ENCODE measurements at places on chromosomes 5 and 9.

DNA sequence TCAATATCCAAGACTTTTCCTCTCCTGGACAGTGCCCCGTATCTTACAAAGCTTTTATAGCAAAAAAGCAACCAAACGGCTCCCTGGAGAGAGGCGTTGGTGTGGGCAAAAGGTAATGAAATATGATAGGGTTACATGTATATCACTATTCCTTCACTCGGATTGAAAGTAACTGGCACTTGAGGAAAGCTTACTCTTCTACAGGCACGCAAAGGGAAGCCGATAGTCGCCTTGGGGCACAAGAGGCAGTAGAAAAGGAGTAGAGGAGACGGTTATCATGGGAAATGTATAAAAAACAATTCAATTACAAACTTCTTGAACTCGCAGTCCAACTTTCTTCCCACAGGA lies 1.1 kb downstream of the DIAPH1 start:
- no peak for DNase-seq

DNA sequence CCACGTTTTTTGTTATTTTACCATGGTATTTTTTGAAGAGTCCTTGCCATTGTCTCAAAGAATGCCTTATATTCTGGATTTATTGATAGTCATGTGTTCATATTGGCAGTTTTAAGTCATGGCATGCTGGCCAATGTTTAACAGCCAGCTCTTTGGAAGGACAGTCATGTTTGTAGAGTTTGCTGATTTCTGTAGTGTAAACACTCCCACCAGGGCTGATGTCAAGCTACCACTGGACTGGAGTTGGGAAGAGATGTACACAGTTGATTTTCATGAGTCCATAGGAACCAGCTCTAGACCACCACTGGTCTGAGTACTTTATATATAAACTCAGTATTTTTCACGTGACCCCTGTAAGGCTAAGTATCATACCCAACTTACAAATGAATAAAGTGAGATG lies 125.2 kb upstream of the DHFR start:
- DNase-seq: no peak

- DNase-seq: no peak
Observed at GRCh38 chr5:159459951-159460538, 129.8 kb upstream of the IL12B start.

GRCh38 chr9:114359801-114360200 lies 28.0 kb downstream of the AKNA start:
- DNase-seq: no peak

DNA sequence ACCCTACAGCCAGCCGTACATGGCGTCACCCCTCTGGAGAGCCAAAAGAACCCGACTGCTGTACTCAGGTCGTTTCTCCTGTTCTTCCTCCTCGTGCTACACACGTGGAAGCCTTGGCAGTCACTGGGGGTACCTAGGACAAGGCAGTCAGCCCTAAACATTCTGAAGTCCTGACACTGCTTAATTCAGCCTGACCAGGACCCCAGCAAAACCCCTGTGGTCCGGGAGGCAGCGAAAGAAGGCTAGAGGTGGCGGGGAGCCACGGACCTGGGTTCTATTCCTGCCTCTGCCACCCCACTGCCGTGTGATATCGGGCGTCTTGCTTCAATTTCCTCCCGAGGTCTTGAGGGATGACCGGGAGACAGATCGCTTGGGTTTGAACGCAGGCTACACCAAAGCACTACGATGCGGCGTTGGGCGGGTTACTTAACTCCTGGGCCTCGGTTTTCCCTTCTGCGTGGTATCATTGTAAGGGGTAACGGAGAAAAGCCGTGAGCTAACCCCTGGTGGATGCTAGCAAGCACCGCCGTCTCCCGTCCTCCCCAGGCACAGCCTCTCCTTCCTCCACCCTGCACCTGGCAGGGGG lies 429 bp upstream of the ARL10 start:
- no peak for DNase-seq

- peak; percentile 63 for DNase-seq
Observed at GRCh38 chr5:132495667-132496190, 5.2 kb upstream of the IRF1 start.

- DNase-seq: no peak
Observed at GRCh38 chr9:133029994-133030316, 842 bp upstream of the GTF3C5 start.

DNA sequence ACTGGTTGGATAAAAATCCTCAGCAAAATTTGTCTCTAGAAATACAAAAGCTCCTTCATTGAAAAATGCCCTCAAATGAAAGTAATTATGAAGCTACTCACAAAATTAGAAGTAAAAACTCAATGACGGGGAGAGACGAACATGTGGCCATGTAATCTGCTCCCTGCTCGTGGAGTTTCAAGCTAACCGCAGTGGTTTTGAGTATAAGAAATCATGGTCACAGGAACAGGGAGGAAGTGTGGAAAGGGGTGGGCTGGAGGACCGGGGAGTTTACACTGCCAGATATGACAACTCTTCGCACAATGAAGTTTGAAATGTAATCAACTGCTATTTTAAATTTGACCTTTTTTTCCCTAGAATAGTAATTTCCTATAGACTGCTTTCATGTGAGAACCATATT lies 765.4 kb upstream of the DMAC1 start:
- no peak for DNase-seq

Measured in occipital lobe (tissue), 3 donors.